Esophagus squamous epithelium (tissue), 5 donors: ENCODE measurements at places on chromosomes 2 and 18.

- no peak for DNase-seq
These were observed 176.4 kb downstream of the SETBP1 start for GRCh38 chr18:44857081-44857480.

DNA sequence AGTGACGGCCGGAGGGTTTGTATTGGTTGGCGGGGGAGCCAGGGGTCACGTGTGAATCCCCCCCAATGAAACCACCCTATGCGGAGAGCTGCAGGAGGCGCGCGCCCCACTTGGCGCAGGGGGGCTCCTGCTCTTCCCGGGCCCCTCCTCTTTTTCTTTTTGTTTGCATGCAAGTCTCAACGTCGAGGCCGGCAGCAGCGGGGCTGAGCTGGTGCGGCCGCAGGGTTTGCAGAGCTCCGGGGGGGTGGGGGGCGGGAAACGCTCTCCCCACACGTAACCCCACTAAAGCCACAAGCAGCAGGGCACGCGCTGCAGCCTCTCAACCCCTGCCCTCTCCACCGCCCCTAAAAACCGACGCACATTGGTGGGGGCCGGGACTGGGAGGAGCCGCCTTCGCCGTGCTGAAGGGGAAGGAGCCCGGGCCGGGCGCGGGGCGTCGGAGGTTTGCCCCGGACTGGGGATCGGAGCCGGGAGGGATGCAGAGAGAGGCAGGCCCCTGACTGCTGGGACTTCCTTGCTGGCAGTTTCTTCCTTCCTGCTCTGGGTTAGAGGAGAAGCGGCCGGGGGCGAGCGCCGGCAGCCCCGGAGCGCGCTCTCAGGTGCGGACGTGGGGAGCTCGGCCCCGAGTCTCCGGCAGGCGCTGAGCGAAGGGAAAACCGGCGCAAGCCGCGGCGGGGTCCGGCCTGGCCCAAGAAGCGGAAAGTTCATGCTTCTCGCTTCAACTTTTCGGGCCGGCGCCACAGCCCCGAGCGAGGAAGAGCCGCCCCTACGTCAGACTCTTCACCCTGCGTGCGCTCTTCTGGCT lies 864 bp downstream of the LBH start:
- DNase-seq, result no peak

DNA sequence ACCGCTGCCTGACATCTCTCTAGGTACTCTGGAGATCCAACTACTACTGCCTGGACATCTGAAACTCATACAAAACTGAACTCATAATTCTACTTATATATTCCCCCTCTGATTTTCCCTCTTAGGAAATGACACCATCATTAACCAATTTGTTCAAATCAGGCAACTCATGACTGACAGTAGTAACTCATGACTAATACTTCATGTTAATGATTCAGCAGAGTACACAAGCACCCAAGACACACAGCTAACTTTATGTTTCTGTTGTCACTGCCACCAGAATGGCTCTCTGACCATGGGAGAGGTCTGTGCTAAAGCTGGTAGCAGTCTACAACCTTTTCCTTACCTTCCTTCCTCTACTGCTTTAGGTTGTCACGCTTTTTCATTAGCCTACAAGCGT lies 91.1 kb downstream of the ITSN2 start:
- no peak for DNase-seq

DNA sequence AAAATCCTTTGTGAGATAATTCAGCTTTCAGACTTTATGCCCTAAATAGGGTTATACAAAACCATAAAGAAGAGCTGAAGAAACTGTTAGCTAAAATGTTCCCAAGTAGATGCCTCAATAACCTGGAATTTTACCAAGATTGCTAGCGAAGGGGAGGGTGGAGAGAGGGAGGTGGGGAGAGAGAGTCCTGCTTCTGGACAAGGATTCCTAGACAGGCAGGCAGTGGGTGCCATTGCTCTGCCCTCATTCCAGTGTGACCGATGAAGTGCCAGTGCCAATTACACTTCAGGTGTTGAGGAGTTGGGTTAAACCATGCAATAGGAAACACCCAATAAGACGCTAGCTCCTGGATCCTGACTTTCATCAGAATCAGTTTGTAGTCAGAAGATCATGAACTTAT lies 18.1 kb downstream of the LAPTM4A start:
- no peak for DNase-seq

GRCh38 chr2:37827911-37828511 lies 97.1 kb upstream of the RMDN2 start:
- no peak for DNase-seq

DNA sequence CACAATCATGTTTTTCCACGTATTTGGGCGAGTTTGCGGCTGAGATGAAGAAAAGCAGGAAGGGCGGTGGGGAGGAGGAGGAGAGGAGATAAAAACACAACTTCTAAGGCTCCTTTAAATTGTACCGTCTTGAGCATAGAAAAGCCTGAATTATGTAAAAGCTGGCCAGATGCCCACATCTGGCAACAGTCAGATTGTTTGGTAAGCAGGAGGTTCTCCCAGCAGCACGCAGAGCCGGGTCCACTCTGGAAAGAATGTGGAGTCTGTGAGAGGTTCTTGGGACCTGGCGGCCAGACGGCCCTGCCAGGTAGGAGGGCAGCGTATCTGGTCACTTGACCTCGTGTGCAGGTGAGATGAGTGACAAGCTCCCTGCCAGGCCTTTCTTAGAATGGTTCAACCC lies 215.3 kb upstream of the APCDD1 start:
- DNase-seq, result no peak

DNA sequence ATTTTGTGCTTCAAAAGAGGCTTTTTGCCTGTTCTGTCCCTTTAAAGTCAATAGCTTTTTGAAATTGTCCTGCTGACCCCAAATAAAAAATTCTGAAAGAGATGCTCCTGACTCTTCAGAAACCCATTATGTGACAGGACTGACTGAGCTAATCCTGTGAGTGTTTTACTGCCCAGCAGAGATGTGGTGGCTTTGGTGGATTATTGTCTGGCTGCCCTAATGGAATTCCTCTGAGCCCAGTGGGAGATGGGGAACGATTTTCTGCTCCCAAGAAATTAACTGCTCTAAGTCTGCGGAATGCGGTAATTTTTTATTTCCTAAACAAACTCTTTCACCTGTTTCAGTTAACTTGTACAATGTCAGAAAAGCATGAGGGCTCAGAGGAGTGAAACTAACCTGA lies 258.2 kb downstream of the IKZF2 start:
- no peak for DNase-seq

DNA sequence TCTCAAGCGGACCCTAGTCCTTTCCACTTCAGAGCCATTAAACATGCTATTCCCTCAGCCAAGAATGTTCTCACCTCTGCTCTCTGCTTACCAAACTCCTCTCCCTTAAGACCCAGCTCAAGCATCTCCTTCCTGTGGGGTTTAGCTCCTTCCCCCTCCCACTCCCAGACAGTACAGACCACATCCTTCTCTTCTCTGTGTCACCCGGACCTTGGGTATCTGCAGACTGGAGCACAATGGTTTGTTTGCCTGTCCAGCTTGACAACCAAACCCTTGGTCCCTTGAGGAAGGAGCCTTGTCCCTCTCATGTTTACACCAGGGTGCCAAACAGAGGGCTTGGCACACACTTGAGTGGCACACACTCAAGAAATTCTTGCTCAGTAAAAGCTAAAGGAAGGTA lies 4.1 kb upstream of the CD8A start:
- DNase-seq, result no peak

DNA sequence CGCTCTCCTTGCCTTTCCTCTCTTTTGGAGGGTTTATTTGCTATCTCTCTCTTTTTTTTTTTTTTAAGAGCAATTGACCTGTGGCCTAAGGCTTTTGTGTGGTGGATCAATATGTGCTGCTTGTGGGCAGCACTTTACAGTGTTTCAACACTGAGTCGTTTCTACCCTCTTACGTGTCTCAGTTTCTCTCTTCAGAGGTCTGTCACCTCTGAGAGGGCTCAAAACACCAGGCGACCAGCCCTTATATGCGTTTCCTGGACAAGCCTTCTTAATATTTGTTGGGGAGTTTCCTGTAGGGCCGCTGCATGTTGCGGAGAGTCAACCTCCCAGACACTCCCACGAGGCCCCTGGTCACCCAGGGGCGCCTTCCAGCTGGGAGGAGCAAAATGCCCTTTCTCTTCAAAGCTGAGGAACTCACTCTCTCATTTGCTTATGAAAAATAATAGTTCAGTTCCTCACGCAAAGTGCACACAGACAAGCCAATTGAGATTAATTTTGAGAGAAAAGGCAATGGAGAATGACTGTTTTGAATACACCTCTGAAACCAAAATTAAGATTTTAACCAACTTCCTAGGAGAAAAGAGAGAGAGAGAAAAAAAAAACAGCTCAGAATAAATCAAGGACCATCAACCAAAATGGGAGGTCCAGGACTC lies 96.3 kb upstream of the B3GNT2 start:
- no peak for DNase-seq

DNA sequence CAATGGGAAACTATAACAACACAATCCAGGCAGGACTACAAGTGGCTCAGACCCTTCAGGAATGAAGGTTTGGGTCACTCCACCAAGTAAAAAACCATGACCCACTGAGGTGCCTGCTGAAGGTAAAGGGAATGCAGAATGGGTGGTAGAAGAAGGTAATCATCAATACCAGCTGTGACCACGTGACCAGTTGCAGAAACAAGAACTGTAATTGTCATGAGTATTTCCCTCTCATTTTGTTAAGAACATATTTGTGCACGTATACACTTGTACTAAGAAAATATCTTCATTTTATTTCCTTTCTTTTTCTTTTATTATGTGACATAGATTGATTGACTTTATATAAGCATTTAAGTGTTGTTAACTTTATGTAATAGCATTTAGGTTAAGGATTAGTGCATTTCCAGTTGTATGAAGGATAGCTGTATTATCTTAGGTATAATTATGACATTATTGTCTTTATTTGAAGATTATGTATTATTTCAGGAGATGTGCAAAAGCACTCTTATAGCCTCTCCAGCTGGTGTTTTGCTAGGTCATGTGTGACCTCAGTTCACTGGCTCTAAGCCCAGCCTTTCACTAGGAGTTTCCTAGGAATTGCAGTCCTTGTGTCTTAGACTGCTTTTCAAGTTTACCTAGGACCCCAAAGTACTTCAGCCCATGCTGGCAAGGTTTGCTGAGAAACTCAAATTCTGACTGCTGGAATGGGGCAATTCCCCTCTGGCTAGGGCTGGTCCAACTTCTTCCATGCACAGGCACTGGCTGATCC lies 125.7 kb upstream of the DPP10 start:
- DNase-seq, result no peak

- DNase-seq, result no peak
These were observed 243.7 kb upstream of the PXDN start for GRCh38 chr2:1988049-1988448.

- no peak for DNase-seq
These were observed 50.5 kb upstream of the SULT1C3 start for GRCh38 chr2:108189316-108189715.

GRCh38 chr2:60966507-60967405 lies 50.8 kb upstream of the PEX13 start:
- DNase-seq, result no peak

GRCh38 chr2:178844701-178845100 lies 37.5 kb upstream of the TTN start:
- no peak for DNase-seq

- no peak for DNase-seq
These were observed 8.7 kb upstream of the CRYGA start for GRCh38 chr2:208172125-208172524.

DNA sequence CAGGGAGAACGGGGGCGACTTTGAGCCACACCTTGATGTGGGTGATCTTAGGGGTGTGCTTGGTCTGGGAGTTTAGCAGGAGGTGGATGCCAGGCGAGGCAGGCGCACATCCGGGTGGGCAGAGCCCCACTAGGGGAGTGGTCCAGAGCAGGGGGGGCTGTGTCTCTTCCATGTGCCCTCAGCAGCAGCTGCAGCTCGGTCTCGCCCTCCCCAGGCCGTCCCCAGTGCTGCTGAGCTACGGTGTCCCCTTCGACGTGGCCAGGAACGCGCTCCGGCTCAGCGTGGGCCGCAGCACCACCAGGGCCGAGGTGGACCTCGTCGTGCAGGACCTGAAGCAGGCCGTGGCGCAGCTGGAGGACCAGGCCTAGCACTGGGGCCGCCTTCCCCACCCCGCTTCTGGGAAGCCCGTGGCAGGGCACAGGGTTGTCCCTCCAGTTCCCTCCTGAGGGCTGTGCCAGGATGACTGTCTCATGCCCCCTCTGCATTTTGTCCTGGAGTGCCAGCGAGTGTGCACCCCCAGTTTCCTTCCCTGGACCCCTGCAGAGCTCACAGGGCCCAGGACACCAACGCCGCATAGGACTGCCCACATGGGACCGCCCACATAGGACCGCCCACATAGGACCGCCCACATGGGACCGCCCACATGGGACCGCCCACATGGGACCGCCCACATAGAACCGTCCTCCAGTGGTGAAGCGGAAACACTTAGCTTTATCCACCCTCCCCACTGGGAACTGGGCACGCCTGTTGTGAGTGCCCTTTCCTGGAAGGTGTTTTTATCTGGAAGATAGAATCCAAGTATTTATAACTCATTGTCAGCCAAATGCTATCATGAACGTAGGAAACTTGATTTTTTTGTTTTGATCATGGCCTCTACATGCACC lies 1.9 kb upstream of the ESPNL start:
- DNase-seq, result no peak

- peak; percentile 65 for DNase-seq
These were observed 2.3 kb upstream of the NR4A2 start for GRCh38 chr2:156334496-156335478.

GRCh38 chr18:6039055-6039454 lies 143.7 kb upstream of the TMEM200C start:
- no peak for DNase-seq

DNA sequence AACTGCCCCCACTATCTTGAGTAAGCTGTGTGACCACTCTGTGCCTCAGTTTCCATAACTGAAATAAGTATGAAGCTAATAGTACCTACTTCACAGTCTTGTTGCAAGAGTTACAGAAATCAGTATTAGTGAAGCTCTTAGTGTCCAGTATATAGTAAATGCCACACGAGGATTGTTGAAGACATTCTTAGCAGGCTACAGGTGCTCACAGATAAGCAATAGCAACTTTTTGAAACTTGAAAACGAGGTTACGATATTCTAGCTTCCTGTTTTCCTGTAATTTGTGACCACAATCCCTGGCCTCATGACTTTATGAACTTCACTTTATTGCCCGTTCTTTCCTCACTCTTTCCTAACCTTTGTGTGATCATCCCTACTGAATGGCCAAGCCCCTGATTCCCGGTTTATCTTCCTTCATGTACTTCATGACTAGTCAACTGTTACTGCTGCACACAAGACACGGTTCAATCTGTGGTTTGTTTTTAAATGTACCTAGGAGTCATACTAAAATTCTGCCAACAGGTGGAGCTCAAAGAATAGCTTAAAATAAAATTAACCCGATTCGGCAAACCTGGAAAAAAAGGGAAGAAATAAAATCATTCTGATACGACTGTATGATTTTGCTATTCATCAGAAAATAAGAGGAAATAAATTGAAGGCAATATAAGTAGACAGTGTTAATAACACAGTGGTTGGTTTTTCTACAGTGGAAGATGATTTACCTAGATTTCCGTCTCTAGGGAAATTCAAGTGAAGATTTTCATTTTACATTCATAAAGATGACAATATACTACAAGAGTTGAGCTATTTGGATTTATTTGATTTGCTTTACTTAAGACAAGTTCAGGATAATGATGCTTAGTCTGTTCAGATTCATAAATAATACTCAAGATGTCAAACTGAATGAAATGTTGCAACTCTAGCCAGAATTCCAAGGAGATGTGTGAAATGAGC lies 38.1 kb upstream of the STAT1 start:
- DNase-seq, result no peak
